ELR (cell line): ENCODE measurements at places on chromosomes 12 and 14.

GRCh38 chr12:90124914-90125313, 416.3 kb upstream of the ATP2B1 start:
- DNase-seq = no peak

DNA sequence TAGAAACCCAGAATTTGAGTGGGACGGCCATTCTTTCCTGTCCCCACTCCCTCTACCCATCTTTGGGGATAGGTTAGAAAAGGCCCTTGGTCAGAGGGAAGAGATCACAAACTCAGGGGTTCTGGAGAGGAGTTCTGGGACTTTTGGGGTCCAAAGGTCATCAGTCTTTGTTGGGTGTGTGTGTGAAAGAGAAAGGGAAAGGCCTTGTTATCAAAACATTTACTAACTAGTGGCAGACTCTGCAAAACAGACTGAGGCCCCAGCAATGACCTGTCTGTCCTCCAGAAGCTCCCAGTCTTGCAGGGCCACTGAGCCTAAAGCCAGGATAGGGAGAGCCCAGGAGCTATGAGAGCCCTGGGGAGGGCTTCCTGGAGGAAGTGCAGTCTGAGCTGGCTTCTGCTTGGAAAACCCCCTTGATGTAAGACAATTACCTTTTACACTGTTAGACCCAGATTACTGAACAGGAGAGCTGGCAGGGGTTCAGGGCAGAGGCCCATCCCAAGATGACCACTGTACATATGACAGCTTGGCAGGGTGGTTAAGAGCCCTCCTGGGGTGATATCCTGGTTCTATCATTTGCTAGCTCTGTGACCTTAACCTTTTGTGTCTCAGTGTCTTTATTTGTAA, 429.1 kb upstream of the CCDC196 start:
- no peak for DNase-seq

DNA sequence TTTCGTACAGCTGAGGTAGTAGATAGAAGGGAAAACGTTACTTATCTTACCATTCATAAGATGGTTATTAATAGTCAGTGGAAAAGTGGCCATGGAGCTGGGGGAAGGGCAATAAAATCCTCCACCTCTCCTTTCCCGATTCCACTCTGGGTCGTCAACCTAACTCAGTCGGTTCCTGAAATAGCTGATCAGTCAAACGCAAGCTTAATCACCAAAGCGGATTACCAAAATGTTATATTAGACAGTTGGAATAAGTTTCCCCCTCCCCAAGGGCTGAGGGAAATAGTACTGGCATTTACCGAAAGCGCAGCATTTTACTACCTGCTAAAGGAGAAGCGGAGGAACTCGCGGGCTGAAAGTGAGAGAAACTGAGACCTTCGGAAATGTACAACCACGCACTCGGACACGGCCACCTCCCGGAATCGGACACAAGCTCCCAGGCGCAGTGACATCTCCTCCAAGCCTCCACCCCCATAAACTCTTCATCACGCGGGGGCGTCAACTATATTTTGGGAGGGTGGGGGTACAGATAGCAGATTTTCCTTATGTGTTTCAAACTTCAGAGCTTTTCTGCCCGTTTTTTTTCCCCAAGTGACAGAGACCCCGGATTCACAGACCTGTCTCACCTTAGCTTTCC, 1.2 kb downstream of the PPM1H start:
- DNase-seq = no peak

DNA sequence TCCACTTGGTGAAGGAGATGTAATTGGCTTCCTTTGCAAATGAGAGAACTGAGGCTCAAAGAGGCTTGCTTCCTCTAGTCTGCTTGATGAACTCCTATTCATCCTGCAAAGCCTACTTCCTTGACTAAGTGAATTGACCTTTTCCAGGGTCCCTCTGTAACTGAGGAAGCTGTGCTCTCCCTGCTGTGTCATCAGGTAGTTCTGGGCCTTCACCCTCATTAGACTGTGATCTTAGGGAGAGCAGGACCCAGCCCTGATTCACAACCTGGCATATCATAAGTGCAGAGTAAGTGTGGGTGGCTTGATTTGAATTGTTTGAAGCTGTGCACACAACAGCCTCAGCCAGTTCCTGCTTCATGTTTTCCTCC, 16.3 kb downstream of the ASB2 start:
- no peak for DNase-seq

DNA sequence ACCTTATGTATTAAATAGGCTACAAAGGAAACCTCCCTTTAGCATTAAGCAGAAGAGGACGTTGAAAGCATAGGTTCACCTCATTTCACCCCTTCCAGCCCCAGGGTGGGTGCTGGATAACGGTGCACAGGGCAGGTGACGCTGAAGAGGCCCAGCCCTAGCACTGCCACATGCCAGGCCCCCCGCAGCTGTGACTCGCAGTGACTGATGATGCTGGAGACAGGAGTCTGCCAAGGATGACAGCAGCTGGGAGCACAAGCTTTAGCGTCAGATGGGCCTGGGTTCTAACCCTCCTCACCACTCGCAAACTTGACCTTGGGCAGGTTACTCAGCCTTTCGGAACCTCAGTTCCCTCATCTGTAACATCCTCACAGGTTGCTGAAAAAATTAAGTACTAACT, 76.7 kb downstream of the TBK1 start:
- peak; percentile 11 for DNase-seq

DNA sequence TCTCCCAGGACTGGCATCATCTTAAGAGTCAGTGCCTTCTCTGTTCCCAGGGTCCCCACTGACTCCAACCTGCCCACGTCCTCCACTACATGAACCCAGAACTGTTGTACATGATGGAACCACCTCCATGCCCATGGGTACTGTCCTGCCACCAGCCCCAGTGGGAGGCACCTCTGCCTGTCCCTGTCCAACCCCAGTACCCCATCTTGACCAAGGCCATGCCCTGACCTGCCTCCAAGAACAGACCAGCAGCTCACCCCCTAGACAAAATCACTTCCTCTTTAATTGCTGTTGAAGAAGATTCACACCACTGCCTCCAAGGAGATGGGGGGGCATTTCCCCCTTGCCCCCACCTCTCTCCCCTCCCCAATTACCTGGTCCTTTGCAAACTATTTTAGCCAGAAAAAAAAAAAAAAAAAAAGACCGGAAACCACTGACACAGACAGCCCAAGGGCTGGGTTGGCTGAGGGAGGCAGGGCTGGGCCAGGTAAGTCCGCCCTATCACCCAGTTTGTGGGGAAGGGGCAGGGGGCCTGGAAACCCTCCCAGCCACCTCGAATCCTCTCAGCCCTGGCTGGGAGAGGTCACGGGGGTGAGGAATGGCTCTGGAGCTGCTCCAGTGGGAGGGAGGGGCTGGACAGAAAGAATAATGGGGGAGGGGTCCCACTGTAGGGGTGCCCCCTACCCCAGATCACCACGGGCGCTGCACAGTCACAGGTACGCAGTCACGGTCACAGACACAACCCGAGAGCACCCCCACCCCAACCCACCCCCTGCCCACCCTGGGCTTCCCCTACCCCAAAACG, 13.4 kb downstream of the AGAP2 start:
- no peak for DNase-seq

DNA sequence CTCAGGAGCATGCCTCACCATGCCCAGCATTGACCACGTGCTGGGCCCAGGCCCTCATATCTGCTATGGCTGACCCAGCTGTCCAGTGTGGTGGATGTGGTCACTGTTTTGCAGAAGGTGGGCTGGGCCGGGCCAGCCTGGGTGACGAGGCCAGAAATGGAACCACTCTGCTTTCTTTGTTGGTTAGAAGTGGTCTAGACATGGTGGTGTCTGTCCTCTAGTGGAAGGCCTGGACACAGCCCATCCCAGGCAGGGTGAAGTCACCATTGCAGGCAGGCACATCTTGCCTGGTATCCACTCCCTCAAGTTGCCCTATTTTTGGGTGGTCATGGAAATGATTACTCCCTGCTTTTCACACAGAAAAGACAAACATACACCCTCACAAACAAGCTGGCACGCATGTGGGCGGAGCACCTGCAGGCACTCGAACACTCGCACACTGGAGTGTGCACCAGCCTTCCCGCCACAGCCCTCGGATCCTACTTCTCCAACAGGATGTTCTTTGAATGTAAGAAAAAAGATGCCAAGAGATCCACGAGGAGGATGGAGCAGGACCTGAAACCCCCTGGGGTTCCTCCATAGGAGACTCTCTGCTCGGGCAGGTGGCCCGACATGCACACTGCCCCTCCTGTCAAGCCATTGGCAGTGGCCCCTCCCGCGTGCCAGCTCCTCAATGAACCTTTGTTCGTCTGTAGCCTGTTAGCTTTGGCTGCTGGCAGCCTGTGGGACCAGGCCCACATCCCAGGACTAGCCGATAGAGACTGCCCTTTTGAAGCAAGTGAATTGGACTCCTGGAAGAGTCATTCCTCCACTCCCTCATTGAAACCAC, 38.4 kb downstream of the MLXIP start:
- DNase-seq = no peak

GRCh38 chr12:124953689-124954405, 35.1 kb downstream of the DHX37 start:
- no peak for DNase-seq

DNA sequence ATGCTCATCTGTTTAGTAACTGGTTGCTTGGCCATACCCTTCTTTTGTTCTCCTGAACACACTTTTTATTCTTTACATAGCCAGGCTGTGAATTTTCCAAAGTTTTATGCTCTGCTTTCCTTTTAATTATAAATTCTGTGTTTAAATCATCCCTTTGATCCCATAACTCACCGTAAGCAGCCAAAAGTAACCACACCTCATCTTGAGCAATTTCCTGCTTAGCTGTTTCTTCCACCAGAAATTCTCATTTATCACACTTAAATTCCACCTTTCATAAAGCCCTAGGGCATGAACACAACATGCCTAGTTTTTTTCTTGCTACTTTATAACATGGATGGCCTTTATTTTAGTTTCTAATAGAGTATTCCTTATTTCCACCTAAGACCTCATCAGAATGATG, 510.7 kb downstream of the C12orf50 start:
- DNase-seq = peak; percentile 8

- DNase-seq = no peak
These were observed 10.2 kb upstream of the OR11G2 start for GRCh38 chr14:20180486-20180885.

DNA sequence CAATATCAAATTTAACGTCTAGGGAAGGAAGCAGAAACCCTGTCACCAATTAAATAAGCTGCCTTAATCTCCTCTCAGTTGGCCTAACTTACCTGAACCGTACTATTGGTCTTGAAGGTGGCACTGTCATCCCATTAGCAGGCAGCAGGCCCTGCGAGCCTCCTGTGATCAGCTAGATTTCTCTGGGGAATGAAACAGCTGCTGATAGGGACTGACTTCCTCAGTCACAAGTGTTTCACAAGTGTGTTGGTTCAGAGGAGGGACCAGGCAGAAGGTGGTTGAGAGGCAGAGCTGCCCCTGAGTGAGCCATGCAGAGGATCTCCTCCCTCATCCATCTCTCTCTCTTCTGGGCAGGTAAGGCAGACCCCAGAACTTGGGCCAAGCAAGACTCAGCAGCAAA, 166.8 kb downstream of the DAD1 start:
- DNase-seq = no peak

- peak; percentile 97 for DNase-seq
These were observed 109.3 kb downstream of the NAV3 start for GRCh38 chr12:77940011-77940423.

GRCh38 chr14:95545515-95546168, 10.8 kb downstream of the GLRX5 start:
- DNase-seq = peak; percentile 97

DNA sequence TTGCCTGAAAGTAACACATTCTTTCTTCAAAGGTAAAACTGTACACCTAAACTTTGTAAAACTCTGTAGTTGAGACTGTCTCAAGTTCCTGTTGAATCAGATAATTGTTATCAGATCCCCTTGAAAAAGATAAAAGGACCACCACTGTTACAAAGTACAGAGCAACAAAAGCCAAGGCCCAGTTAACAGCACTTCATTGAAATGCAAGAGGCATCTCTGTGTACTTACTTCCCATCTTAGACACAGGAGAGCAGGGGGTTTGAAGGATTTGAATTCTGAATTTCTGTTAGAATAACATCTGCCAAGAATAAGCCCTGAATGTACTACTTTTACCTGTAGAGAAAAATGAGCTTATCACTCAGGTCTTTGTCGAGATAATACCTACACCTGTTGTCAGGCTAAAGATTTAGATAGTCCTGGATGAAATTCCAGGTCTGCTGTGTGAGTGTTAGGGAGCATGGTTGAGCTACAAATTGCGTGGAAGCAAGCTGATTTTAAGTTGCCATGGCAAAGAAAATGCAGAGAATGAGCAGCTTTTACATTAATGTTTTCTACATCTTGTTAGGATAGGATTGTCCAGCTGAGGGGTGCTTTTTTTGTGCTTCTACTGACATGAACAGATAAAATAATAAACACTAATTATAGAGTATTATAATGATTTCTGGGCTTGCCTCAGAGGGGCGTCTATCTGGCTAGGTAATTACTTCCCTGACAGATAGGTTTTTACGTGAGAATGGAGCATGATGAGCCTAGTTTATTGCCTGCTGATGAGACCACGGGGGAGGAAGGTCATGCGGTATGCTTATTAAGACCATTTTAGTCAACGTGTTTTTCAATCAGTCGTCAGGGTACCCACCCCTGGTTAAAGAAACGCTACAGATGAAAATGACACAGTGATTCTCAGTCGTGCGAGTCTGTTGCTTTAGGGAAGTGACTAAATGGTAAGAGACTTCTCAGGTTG, 309.2 kb downstream of the PAWR start:
- no peak for DNase-seq

GRCh38 chr12:23611320-23611719, 338.1 kb downstream of the SOX5 start:
- no peak for DNase-seq

DNA sequence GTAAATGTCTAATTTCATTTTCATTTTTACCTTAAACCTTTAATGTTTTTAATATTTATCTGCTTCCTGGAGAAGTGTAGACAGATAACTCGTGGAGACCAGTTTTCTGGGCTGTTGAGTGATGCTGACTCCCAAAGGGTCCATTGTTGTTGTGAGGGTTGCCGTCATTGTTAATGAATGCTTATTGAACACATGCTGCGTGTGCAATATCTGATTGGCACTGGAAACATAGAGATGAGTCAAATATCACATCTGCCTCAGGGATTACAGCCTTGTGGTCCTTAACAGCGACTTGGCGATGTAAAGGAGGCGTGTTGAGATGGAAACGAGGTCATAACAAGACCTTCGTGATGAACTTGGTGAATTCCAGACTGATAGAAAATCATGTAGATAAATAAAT, 85.9 kb downstream of the FBXW8 start:
- DNase-seq = no peak

DNA sequence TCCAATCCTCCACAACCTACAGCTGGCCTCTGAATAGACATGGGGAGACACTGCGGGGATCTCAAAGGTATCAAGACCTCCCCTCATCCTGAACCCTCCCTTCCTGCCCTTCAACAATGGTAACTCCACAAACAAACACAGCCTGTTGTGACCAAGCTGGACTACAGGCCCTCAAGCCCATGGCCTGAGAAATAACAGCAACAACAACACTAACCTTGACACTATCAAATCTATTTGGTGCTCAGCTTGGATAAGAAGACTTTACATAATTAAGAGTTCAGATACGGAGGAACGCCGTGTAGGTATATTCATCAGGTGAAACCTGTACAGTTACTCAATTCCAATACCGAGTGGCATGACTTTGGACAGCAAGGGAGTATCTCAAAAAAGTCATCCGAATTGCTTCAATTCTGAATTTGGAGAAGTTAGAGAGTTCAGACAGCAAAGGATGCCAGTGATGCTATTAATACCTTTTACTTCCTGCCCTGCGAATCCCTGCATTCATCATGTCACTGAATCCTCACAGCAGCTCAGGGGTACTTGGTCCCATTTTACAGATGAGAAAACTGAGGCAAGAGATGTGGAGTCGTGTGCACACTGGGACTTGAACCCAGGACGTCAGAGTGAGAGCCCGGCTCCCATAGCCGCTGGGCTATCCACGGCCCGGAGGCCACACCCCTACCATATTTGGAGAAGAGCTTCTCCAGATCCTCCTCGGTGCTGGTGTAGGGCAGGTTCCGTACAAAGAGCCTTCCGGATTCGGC, 17.8 kb downstream of the RBM19 start:
- no peak for DNase-seq
